Liver (tissue), 10 donors: ENCODE measurements at places on chromosomes 2 and 18. TPM values are rescaled to one million over a fixed set of nuclear protein-coding genes. Genes with fewer than 3 reads are reported as not detected.

DNA sequence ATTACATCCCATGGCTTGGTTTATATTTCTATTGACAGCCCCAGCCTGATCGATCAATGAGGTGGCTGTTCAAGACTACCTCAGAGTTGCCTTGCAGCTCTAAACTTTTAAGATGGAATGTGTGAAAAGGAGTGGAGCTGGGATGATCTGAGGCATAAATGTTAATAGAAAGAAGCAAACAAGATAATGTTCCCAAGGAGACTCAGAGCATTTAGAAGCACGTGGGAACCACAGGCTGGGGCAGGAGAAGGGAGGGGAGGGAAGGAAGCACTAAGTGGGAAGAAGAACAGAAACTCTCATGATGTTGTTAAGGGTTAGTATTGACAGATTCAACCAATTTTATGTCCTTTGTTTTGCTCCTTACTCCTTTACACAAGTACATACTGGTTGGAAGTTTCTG, 28.8 kb upstream of the LRATD1 start:
- no peak for DNase-seq

- DNase-seq, result no peak
Measured at GRCh38 chr2:33214436-33214835, 262.0 kb upstream of the RASGRP3 start.

Gene SP9
- not detected for polyA plus RNA-seq

DNA sequence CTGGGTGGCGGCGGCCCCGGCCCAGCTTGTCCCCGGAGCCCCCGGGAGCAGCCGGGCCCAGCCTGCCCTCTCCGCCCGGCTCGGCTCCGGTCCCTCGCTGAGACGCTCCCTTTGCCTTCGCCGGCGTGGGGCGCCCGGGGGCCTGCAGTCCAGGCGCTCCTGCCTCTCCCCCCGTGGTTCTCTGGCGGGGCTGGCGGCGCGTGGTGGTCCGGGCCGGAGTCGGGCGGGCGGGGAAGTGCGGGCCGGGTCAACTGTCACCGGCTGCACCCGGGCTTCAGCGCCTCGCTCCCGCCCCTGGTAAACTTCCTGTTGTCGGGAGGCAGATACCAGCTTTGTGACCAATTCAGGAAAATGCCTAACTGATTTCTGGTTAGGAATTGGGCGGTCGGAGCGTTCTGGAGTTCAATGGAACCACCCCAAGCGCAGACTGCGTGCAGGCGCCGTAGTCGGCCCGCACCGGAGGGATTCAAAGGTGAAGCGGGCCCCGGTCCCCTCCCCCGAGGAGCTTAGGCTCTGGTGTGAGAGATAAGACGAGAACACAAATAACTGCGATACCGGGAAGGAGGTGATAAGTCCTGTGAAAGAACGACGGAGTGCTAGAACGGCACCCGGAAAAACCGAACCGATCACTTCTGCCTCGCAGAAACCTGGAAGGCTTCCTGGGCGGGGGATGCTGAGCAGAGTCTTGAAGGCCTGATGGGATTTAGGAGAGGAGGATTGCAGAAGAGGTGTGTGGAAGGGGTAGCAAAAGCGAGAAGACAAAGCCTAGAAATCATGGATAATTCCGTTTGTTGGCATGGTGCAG, 891 bp downstream of the CAB39 start:
- DNase-seq, result peak; percentile 69

DNA sequence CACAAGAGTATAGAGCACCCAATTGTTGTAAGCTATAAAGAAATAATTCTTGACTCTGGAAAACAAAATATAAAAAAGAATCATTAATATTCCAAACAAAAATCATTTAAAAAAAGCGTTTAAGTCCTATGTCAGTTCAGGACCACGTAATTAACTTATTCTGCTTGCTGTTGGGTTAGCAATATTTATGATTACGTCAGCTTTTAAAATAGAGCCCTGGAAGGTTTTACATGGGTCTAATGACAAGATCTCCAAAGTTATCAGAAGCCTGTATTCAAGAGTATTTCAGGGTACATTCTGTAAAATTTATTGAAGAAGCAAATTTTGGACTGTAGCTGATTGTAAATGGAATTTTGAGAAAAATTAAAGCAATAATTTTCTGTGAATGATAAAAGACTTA, 521.6 kb downstream of the DCC start:
- DNase-seq, result no peak

GRCh38 chr18:45379903-45380302, 235.4 kb upstream of the SLC14A2 start:
- DNase-seq, result no peak

DNA sequence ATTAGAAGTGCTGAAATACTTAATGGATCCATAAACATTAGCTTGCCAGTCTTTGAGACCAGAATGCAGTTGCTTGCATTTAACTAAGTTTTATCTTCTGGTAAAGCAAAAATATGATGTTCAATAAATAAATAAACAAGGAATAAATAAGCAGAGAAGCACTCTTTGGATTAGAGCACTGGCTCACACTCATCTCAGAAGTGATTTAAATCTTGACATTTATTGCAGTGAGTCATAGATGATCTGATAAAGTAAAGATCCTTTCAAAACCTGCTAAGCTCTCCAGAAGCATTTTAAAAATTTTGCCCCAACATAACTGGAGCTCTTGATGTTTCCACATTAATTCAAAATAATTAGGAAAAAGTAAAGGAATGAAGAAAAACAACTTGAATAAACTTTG, 66.8 kb downstream of the KYNU start:
- DNase-seq, result no peak

DNA sequence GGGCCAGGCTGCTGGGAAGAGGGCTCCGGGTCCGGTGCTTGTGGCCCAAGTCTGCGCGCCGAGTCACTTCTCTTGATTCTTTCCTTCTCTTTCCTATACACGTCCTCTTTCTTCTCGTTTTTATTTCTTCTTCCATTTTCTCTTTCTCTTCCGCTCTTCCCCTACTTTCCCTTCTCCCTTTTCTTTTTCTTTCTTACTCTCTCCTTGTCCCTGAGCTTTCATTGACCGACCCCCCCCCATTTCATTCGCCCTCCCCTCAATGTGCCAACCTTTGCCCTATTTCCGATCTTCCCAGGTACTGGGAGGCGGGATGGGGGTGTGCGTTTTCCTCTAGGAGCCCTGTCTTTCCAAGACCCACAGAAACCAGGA, 1.8 kb downstream of the ONECUT2 start:
- no peak for DNase-seq

Gene DYNAP
- not detected for polyA plus RNA-seq

DNA sequence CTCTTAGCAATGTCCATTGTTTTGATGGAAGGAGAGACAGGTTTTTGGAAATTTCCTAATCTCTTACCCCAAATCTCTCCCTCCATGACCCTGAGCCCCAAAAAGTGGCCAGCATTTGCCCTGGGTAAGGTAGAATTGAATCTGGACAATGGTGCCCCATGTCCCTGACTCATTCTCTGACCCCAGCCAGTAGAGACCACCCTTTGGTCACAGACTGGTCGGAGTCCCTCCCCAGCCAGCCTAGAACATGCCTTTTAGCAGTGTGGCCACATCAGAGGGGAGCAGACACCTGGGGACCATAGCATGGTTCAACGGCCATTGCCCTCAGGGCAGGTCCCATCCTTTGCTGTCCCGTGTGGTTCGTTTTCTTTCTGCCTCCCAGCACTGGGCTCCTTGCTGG, 6.5 kb upstream of the NT5DC4 start:
- no peak for DNase-seq

Gene KIF1A
- 0.03 TPM for polyA plus RNA-seq

Gene MALL
- polyA plus RNA-seq, result 1.6 TPM

DNA sequence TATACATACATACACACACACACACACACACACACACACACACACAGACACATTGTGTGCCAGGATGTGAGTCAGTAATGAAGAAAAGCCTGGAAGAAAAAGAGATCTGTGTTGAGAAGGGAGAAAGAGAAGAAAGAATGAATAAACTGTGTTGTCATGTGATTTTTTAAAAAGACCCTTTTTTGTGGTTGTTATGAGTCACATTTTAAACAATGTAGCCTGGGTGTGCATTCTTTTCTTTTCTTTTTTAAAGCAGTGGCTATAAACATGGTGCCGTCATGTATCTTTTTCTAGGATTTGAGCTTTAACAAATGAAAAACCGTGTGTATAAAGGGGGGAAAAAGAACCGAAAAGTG, 87.2 kb downstream of the NRP2 start:
- DNase-seq, result no peak

Gene COL6A3
- polyA plus RNA-seq, result 10.1 TPM

DNA sequence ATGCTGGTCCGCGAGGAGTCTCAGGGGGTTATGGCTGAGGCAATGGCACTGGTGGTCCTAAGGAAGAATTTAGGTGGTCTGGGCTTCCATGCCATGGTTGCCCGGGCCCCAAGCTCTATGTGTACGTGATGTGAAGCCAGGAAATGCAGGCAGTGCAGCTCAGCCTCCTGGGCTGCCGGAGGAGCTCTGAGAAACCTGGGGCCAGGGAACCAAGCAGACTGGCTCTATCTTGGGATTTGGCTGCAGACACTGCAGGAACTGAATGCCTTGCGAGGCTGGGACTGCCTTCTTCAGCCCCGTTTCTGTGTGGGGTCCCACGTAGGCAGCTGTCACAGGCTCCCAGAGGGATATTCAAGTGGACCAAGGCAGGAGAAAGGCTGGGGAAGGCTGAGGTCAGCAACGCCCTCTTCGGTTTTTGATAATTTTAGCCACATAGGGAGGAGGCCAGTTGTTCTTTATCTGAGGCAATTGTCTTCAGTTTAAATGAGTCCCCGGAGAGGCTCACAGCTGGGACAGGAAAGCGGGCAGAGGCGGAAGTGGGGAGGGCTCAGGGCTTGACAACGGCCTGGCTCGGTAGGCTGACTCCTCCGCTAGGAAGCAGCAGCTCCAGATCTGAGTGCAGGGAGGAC, 77.7 kb downstream of the RHOB start:
- no peak for DNase-seq

Gene RSAD2
- polyA plus RNA-seq, result 2.1 TPM

DNA sequence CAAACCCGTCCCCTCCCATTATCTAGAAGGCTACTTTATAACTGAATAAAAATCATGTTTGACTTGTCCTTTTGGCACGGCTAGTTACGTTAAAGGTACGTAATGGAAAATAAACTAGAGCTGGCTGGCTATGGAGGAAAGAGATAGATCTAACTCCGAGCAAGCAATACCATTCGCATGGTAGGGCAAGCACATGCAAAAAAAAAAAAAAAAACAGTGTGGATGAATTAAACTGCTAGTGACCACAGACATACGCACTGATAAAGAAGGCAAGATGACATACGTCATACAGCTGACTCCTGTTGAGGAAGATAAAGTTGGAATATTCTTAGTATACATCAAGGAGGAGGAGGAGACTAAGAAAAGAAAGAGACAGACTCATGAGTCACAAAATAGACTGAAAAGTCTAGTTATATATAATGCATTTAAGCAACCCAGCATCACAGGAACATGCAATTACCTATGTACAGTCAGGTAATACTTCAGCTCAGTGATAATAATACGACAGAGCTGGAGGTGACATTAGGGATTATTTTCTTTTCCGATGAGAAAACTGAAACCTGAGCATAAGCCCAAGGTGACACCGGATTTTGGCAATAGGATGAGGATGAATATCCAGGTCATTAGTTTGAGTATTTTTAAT, 37.9 kb upstream of the NARS1 start:
- DNase-seq, result no peak

- DNase-seq, result no peak
Measured at GRCh38 chr2:130728549-130729316, at the start of gene GPR148. TSS of gene GPR148 (plus strand) at chr2:130729070. CDS start at chr2:130729152, 82 bp downstream.

DNA sequence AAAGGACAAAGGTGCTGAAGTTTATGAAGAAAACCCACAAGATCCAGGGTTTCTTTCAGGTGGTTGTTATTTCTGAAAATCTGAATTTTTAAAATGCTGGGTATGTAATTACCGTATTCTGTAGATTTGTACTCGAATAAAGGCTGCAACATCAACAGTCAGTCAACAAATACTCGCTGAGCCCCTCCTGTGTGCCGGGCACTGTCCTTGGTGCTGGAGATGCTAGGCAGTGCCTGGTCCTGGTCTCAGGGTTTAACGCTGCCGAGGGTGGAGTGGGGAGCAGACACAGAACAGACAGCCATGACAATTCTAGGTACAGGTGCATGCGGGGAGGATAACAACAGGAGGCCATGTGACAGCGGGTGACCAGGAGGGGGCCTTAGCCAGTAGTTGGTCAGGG, 27.2 kb upstream of the PDIA6 start:
- no peak for DNase-seq

GRCh38 chr18:31977270-31977872, 34.4 kb upstream of the TRAPPC8 start:
- DNase-seq, result peak; percentile 38

Gene SLC9A4
- not detected for polyA plus RNA-seq

Gene ALPI
- polyA plus RNA-seq, result 0.02 TPM

Gene SMPD4
- 18.2 TPM for polyA plus RNA-seq

GRCh38 chr18:79560042-79560860, 119.4 kb upstream of the CTDP1 start:
- no peak for DNase-seq

GRCh38 chr18:63808125-63808524, 32.9 kb downstream of the SERPINB7 start:
- DNase-seq, result no peak

- no peak for DNase-seq
Measured at GRCh38 chr2:1644427-1644826, 99.9 kb downstream of the PXDN start.

GRCh38 chr2:20416723-20417122, 30.2 kb upstream of the RHOB start:
- peak; percentile 1 for DNase-seq

DNA sequence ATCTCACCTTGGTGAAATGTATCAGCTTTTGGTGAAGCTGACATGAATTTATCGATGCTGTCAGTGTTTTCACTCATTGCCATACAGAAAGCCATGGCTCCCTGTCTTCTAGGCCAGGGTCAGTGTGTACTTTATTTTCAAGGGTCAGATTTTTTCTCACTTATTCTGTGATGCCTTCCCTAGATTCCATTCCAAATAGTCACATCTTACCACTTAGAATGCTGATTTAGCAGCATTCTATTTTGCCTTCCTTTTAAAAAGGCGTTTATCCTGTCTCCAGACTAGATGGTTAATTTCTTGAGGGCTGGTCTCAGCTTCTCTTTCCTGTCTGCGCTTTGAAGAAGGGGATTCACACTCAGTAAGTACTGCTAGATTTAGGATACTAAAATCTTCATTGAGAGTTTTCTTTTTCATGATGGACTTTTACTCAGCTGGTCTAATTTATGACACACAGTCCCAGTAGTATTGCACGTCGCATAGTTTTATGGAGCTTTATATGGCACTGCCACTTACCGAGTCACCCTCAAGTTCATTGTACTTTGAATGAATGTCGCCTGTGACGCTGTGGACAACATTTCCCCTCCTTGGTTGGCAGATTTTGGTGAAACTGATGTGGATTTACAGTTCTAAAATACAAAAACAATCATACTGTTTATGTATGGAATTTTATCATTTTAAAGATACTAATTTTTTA, 194.0 kb downstream of the ZNF407 start:
- DNase-seq, result no peak

Gene DNER
- not detected for polyA plus RNA-seq

GRCh38 chr2:233915128-233915527, 2.0 kb upstream of the TRPM8 start:
- no peak for DNase-seq
